ENCODE measurements at places on chromosomes 5 and 9.
A peak's percentile ranks its signal among the peaks of the same experiment; 100 is the strongest.

DNA sequence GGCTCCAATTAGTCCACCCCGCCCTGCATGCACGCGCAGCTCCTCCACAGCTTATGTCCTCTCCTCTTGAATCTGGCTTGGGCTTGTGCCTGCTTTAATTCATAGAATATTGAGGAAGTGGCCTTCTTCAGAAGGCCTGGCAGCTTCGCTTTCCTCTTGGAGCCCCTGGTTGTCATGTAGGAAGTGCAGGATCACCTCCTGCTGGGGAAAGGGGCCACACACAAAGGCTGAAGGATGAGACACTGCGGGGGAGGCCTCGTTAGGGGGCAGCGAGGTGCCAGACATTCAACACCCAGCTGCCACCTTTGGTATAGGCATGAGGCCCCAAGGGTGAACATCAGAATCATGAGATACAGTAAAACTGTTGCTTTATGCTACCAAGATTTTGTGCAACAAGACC, 2.7 kb upstream of the CNOT6 start:
- no peak for DNase-seq

DNA sequence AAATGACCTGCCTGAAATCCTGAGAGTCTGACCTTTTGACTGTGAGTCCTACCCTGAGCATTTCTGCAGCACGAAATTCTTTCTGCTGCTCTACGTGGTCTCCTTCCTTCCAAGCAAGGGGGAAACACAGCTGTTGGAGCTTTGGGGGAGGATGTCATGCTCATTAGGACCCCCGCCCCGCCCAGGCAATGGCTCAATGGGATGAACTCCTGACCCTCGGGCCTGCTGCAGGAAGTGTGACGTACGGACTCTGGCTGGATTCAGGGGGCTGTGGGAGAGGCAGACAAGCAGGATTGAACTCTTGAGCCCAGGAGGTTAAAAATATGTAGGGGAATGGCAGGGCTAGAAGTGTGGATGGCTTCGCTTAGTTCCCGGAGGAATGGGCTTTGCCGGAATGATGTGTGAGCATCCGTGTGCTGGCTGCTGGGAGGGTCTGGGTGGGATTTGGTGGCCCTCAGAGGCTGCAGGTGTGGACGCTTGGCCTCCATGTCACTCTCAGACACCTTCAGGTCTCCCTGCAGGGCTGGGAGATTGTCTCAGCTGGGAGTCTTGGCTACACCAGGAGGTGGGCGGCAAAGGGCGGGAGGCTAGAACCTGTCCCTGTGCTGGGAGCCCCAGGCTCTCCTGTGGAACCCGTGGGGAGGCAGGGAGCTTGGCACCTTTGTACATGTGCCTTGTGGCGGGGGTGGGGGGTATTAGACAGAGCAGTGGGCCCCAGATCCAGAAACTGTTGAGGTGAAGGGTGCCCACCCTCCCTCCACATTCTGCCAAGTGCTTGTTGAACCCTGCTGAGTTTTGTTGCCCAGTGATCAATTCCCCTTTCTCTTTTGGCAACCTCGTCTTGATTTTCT, 26.3 kb downstream of the STC2 start:
- no peak for DNase-seq

DNA sequence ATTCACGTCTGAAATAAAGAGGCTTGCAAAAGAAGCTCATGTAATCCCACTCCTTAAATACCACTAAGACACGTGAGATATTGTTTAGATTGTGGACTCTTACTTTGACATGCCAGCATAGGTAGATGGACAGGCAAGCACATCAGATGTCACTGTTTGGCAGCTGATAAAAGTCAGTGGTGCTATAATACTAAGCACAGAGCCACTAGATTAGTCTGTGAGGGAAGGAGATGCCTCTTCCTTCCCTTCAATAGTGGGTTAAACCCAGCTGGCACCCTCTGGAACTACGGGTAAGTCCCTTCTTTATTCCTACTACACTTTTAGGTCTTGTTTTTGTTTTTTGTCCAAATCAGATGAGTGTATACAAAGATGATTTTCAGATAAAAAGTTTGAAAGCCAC, at the start of gene MYOT:
Gene MYOT, plus strand, starts transcription at position 197 of the 400 bp plus-strand sequence. CDS start 2,792 bp downstream, outside the sequence.
- no peak for DNase-seq

GRCh38 chr5:95454536-95454935, 63.4 kb downstream of the FAM81B start:
- DNase-seq, result no peak

- no peak for DNase-seq
Measured at GRCh38 chr5:52928689-52929088, 60.5 kb upstream of the ITGA2 start.

DNA sequence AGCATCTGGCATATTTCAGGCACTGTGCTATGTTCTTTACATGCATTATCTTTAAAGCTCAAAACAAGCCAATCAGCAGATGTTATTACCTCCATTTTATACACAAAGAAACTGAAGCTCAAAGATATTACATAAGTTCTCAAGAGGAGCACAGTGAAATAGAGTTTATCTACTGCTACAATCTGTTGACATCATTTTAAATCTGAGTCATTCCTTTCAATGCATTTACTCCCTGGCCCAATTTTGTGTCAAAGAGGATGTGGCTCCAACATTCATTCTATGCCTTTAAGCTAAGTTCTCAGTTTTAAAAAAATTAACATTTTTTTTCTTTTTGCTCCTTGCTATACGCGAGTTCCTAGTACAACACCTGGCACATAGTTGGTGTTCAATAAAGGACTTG, 486.3 kb upstream of the ZNF462 start:
- DNase-seq, result no peak

DNA sequence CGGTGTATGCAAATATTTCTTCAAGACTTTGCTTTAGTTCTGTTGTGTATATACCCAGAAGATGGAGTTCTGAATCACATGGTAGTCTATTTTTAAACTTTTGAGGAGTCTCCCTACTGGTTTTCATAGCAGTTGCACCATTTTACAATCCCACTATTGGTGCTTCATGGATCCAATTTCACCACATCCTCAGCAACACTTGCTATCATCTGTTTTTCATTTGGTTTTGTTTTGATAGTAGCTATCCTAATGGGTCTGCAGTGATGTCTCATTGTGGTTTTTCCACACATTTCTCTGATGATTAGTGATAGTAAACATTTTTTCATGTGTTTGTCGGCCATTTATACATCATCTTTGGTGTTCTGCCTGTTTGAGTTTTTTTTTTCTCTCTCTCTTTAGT, 1339.3 kb downstream of the EFNA5 start:
- DNase-seq, result no peak

DNA sequence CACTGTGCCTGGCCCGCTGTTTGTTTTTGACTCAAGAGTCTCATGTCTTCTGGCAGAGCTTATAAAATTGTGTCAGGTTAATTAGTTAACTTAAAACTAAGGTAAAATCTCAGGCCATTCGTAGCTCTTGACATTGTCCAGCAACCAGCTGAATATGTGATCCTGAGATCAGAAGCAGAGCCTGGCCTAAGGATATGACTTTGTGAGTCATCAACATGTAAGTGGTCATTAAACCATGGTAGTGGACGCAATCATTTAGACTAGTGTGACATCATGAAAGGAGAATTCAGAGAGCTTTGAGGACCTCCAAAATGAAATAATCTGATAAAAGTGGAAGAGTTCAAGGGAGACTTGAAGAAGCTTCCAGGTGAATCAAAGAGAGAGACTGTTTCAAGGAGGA, 23.3 kb downstream of the SPZ1 start:
- DNase-seq, result peak; percentile 23

DNA sequence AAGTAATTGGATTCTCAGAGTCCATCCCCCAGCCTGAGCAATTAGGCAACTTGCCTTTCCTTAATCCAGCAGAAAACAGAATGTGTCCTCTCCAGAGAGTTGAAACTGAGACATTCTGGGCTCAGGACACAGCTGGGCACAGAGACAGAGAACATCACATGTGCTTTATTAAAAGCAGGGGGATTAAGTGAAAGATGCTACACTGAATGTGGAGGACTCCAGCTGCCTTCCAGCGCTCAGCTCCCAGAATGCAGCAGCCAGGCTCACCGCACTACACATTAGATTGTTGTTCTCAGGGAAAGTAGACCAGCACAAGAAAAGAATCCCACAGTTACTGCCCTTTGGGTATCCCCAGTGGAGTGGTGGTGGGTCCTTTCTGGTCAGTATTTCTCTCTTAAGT, 141.6 kb upstream of the IL12B start:
- no peak for DNase-seq

- DNase-seq, result no peak
Measured at GRCh38 chr9:136656795-136657611, 5.7 kb upstream of the EGFL7 start.

DNA sequence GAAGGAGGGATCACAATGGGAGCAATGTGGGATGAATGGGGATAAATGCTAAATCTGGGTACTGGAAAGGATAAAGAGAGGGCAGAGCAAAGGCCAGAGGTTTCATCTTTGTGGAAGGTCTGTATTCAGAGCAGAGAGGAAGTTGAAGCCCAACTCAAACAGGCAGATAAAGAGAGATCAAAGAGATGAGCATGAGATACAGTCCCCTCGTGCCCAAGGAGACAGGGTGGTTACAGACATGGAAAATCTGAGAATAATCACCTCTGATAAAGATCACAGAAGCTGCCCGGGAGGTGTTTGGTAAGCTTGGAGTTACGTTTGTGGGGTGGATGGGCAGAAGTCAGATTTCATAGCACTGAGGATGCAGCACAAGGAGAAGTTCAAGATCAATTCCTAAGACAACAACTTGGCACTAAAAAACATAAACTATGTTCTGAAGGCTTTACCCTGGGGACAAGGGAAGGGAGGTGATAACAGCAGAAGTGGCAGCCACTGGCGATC, 459 bp upstream of the ERAP2 start:
- DNase-seq, result no peak

DNA sequence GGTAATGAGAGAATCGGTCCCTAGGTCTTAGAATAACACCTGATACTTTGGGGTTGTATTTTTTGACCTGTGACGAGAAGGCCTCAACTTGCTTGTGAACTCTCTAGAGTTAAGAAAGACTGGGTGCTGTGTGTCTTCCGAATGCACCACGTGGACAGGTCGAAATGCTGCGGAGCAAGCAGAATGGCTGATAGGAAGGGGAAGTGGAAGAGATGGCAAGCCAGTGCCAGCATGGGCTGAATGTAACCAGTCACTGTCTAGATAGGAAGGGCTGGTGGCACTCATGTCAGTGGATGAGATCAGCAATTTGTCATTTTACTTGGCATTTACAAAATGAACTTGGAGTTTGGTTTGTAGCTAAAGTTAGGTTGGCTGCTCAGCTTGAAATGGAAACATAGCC, 5.6 kb downstream of the OTULINL start:
- no peak for DNase-seq

DNA sequence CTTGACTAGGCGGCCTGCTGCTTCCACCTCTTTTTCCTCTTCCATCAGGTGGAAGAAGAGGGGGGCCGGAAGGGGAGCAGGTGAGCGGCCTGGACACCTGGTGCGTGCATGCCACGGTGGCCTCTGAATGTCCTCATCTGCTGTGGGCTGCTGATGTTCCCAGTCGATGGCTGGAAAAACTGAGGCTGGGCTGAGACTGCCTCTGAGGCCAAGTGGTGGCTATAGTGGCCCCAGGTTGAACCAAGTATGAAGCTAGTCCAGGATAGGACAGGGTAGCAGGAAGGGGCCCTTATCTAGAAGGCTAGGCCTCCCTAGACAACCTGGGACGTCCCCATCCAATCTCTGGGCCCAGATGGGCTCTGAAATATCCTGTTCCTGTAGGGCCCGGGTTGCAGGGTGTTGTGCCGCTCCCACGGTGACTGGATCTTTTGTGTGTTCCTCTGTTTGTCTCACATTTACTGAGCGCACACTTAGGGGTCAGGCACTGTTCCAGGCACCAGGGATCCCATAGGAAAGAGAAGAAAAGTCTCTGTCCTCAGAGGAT, 753 bp upstream of the NR5A1 start:
- DNase-seq, result no peak

- no peak for DNase-seq
Measured at GRCh38 chr9:100590481-100590880, 12.6 kb downstream of the CAVIN4 start.

- no peak for DNase-seq
Measured at GRCh38 chr5:148884339-148885020, 58.1 kb downstream of the ADRB2 start.

GRCh38 chr9:87034841-87035240, 87.5 kb upstream of the GAS1 start:
- DNase-seq, result no peak

GRCh38 chr9:114662081-114662989, 4.7 kb upstream of the TEX53 start:
- DNase-seq, result no peak

DNA sequence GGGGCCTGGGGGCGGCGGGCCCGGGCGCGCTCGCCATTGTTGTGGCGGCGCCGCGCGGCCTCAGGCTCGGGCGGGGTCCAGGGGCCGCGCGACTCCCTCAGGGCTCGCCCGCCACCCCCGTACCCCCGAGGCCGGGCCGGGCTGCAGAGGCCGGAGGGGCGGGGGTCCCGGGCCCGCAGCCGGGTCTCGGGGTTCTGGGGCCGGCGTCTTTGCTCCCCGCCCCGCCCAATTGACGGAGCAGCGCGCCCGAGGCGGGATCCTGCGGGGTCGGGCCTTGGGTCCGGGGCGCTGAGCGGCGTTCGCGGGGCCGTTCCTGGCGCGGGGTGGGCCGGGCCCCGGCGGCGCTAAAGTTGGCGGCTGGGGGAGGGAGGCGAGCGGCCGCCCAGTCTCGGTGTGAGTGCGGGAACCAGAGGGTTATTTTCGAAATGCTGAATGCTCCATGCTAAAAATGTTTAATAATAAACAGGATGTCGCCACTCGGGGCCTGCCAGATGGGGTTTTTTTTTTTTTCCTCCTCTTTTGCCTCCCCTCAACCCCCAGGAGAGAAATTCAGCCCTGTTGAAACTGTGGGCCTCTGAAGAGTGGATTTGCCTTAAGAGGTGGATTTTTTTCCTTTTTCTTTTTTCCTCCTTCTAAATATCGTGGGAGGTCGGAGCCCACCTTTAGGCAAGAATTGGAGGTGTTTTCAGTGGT, 724 bp downstream of the PRRC2B start:
- DNase-seq, result no peak

DNA sequence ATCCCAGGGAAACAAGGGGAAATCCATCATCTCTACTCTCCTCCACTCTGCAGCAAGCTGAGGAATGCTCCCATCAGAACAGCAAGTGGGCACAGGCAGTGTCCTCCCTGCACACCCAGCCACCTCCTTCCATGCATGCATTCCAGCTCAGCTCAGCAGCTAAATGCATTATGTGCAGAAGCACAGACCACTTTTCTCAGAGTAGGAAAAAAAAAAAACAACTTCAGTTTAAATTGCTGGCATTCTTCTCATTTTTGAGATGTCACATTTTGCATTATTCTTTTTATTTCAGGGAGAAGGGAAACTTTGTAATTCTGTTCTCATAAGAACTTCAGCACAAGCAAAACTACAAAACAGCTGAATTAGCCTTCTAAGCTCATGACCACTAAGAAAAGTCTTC, 312.2 kb downstream of the SEMA5A start:
- DNase-seq, result no peak
